ENCODE measurements at places on chromosomes 2 and 18. TPM values are rescaled to one million over a fixed set of nuclear protein-coding genes. Genes with fewer than 3 reads are reported as not detected.

- DNase-seq: no peak
- no peaks in the 10 kb centered on the region for H3K4me1 ChIP-seq
- no peaks in the 10 kb centered on the region for H3K36me3 ChIP-seq
- no peak overlapping the region for H3K27ac ChIP-seq
- H3K27me3 ChIP-seq: no peaks in the 10 kb centered on the region
- no peak overlapping the region for H3K4me3 ChIP-seq
Measured at GRCh38 chr2:134583462-134583861, 135.3 kb downstream of the TMEM163 start.

The MROH2A gene
- not detected for total RNA-seq

- peak; percentile 71 for DNase-seq
- H3K4me1 ChIP-seq: peaks cover 23% of the 10 kb centered on the region
- H3K27me3 ChIP-seq: no peaks in the 10 kb centered on the region
- H3K36me3 ChIP-seq: no peaks in the 10 kb centered on the region
Measured at GRCh38 chr2:215619989-215620388, 184.1 kb upstream of the FN1 start.

The DLGAP1 gene
- total RNA-seq: not detected

GRCh38 chr2:195543902-195544894 is 112.8 kb upstream of the SLC39A10 start:
- no peak overlapping the region for H3K4me3 ChIP-seq
- H3K27me3 ChIP-seq: no peaks in the 10 kb centered on the region
- peak overlapping the region; percentile 57 for H3K27ac ChIP-seq
- H3K36me3 ChIP-seq: no peaks in the 10 kb centered on the region

DNA sequence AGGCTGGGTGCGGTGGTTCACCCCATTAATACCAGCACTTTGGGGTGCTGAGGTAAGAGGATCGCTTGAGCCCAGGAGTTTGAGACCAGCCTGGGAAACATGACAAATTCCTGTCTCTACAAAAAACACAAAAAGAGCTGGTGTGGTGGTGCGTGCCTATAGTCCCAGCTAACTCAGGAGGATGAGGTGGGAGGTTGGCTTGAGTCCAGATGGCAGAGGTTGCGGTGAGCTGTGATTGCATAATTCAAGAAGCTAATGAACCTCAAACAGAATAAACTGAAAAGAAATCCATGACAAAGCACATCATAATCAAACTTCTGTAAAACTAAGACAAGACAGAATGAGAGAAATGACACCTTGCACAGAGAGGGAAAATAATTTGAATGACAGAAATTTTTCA is 54.8 kb downstream of the SEMA4F start:
- peaks cover 6% of the 10 kb centered on the region for H3K4me1 ChIP-seq
- no peaks in the 10 kb centered on the region for H3K36me3 ChIP-seq
- H3K4me3 ChIP-seq: no peak overlapping the region
- H3K27ac ChIP-seq: no peak overlapping the region

GRCh38 chr2:65980531-65980930 is 454.4 kb upstream of the MEIS1 start:
- no peak overlapping the region for H3K4me3 ChIP-seq
- no peak overlapping the region for H3K27ac ChIP-seq
- H3K36me3 ChIP-seq: no peaks in the 10 kb centered on the region

The PAX8 gene
- 2.4 TPM for total RNA-seq

GRCh38 chr2:208148803-208149202 is 2.8 kb upstream of the CRYGB start:
- H3K36me3 ChIP-seq: no peaks in the 10 kb centered on the region
- H3K4me1 ChIP-seq: no peaks in the 10 kb centered on the region
- H3K4me3 ChIP-seq: no peak overlapping the region
- no peaks in the 10 kb centered on the region for H3K27me3 ChIP-seq
- H3K27ac ChIP-seq: no peak overlapping the region
- DNase-seq: no peak

DNA sequence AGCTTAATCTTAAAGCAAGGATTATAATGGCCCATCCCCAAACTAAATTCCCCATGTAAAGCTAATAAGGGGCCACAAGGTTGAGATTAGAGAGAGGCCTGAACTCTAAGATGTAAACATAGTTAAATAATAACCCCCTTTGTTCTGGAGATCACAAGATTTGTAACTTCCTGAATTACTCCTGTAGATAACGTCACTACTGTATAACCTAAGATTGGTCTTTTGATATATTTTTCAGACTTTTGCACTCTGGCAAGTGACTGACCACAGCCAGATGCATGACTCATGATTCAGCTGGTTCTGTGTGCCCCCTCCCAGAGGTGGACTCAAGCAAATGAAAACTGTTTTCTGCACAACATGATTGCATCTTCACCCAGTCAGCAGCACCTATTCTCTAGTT is 686.0 kb upstream of the DDX18 start:
- no peak for DNase-seq
- H3K27ac ChIP-seq: no peak overlapping the region
- no peaks in the 10 kb centered on the region for H3K27me3 ChIP-seq
- H3K4me3 ChIP-seq: no peak overlapping the region

The MRO gene
- total RNA-seq: not detected

DNA sequence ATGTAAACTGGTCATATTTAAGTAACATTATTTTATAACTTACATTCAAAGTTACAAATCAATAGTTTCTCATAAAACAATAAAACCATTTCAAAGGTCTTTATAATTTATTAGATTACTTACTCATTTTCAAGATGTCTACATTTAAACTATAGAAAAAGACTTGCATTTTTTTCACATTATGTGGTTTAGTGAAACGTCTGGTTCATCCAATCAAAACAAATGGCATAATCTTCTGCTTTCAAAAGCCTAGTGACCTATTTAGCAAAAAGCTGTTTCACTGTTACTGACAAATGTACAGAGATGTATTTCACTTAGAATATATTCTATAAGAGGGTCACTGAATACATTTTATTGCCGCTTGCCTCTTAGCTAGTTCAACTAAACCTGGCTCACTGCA is 49.3 kb upstream of the MCM6 start:
- H3K36me3 ChIP-seq: peaks cover 51% of the 10 kb centered on the region
- no peak overlapping the region for H3K4me3 ChIP-seq
- H3K4me1 ChIP-seq: no peaks in the 10 kb centered on the region
- H3K27me3 ChIP-seq: no peaks in the 10 kb centered on the region
- DNase-seq: no peak

GRCh38 chr2:126600742-126601141 is 55.2 kb upstream of the GYPC start:
- peak; percentile 12 for DNase-seq
- H3K36me3 ChIP-seq: no peaks in the 10 kb centered on the region
- no peaks in the 10 kb centered on the region for H3K27me3 ChIP-seq
- peaks cover 10% of the 10 kb centered on the region for H3K4me1 ChIP-seq

The MEP1B gene
- total RNA-seq: not detected
